Right renal cortex interstitium (tissue), 3 donors: ENCODE measurements at places on chromosomes 1 and 21. TPM values are rescaled to one million over a fixed set of nuclear protein-coding genes. Genes with fewer than 3 reads are reported as not detected.

ATP6V1G3 gene
- 9.8 TPM for polyA plus RNA-seq

LRIG2 gene
- polyA plus RNA-seq, result 16.0 TPM

PDZK1 gene
- polyA plus RNA-seq, result 158 TPM

DNA sequence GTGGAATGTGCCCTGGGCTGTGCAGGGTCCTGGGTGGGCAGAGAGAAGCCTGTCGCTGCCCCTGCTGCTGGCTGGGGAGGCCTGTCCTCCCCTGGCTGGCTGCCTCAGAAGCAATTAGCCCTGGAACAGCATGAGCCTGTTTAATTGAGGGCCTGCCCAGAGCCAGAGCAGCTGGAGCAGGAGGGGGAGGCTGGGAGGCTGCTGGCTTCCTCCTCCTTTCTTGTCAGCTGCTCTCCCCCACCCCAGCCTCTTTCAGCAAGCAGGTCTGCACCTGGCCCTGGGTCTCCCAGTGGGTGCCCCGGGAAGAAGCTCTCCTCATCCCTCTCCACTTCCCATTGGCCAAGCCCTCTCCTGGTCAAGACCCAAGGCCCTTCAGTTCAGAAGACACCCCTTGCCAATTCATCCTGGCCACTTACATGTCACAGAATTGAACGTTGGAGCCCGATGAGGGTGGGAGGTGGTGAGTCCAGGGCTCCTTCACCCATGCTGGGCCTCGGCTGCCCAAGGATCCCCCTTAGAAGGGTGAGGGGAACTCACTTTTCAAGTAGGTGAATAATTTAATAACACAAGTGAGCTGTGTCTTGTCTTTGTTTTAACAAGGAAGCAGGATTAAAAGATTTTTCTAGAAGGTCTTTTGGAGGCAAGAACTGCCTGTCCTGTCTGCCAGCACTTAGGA lies 13.2 kb downstream of the AMPD2 start:
- no peak for DNase-seq

DNA sequence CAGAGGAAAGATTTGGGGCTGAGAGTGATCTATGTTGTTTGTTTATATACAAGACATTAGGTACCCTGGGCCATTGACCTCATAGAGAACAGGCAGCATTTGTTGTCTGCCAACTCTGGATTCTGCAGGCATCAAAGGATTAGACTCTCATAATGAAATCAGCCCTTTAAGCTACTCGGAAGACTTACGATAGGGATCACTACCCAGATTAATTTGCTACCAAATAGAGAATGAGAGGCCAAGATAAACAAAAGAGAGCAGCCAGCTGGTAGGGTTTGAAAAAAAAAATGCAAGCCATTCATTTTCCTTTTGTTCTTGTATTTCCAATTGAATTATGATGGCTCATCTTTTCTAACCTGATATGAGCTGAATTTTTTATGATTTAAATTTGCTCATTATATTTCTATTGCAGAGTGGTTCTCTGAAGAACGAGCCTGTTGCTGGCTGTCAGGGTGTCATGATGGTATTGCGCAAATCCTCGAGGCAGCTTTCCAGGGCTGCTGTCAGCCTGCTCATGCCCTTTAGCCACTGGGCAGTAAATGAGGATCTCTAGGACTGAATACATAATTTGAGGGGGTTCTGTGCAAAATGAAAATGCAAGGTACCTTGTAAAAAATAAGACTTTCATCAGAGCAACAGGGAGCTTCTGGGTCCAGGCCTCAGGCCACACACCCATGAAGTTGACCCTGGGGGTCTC lies 116.4 kb upstream of the KCNJ15 start:
- no peak for DNase-seq

DNA sequence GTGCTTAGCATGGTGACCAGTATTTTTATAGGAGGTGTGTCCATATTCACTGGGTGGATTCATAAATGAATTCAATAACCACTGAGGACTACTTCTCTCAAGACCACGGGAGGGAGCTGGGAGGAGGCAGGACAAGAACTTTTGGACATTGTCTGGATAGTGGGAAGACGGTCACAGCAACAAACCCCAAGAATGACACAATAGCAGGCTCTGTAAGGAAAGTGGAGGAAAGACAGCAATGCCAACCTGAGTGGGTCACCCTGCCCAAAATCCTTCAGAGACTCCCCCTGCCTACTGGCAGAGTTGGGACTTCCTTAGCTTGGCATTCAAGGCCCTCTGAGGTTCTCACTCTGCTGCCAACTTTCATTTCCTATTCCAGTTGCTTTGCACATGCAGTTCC lies 42.0 kb downstream of the GLIS1 start:
- DNase-seq, result no peak

GRCh38 chr1:116485071-116485735 lies 85.6 kb downstream of the CD58 start:
- peak; percentile 73 for DNase-seq
